Nasal cavity respiratory epithelium epithelial cell of viscerocranial mucosa (primary cell): ENCODE measurements at places on chromosomes 16 and 17. TPM values are rescaled to one million over a fixed set of nuclear protein-coding genes. Genes with fewer than 3 reads are reported as not detected.

Gene MYH8
- not detected in 2 replicates for total RNA-seq

Gene THRA
- total RNA-seq: 4.4 and 16.2 TPM in 2 replicates

Gene TMEM235
- not detected in 2 replicates for total RNA-seq

Gene CHTF18
- 2.2 and 3.1 TPM in 2 replicates for total RNA-seq

Gene TEX19
- total RNA-seq: not detected in 2 replicates

Gene MYO15B
- total RNA-seq: 2.4 and 3.6 TPM in 2 replicates

Gene CDR2L
- total RNA-seq: 6.2 and 12.5 TPM in 2 replicates

Gene OSGIN1
- total RNA-seq: 3.1 and 5.1 TPM in 2 replicates

Gene C17orf113
- 0.64 and 0.68 TPM in 2 replicates for total RNA-seq

Gene CBLN1
- total RNA-seq: not detected in 2 replicates
